ENCODE measurements at places on chromosomes 7 and 10.

DNA sequence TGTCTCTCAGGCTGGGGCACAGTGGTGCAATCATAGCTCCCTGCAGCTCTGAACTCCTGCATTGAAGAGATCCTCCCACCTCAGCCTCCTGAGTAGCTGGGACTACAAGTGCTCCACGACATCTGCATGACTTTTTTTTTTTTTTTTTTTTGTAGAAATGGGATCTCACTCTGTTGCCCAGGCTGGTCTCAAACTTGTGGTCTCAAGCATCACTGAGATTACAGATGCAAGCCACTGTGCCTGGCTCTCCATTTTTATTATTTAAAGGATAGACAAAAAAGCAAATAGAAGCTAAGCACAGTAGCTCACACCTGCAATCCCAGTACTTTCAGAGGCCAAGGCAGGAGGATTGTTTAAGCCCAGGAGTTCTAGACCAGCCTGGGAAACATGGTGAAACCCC, 13.0 kb upstream of the KCTD7 start:
- no peak for DNase-seq

- no peak for DNase-seq
These were observed 22.1 kb upstream of the PPP1R17 start for GRCh38 chr7:31664890-31665289.

- no peak for DNase-seq
These were observed 21.8 kb downstream of the NKX6-2 start for GRCh38 chr10:132764108-132764507.

DNA sequence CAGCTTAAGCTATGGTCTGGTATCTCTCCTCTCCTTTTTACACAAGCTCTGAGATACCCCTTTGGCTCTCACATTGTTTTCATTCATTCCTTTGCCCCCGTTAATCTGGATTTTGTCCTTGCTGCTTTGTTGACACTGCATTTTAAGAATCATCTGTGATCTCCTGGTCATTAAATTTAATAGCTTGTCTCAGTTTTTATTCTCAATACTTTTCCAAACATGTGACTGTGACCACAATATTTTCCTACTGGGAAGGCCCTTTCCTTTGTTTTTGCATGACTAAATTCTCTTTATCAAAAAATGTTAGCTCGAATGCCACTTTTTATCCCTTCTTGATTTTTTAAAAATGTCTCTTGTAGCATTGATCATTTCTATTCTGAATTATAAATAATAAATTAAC, 171.2 kb downstream of the SUGCT start:
- no peak for DNase-seq

DNA sequence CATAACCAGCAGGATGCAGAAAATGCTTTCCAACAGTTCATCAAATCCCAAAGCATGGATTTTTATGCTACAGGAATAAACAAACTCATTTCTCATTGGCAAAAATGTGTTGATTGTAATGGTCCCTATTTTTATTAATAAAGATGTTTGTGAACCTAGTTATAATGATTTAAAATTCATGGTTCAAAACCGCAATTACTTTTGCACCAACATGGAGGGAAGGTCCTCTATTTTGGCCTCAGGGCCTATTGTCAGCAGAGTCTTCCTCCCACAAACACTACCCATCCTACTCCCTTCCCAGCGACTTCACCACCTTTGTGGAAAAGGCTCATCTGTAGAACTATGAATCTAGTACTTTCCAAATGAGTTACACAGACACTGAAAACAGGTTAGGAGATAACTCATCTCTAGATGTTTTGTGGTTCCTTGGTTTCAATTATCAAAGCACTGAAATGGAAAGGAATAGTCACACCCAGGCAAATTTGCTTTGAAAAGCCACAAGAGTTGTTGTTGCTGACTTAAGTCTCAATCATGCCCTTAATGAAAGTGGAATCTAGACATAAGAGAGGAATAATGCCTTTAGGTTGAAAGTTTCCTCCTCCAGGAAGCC, 59.4 kb upstream of the FRMD4A start:
- no peak for DNase-seq

DNA sequence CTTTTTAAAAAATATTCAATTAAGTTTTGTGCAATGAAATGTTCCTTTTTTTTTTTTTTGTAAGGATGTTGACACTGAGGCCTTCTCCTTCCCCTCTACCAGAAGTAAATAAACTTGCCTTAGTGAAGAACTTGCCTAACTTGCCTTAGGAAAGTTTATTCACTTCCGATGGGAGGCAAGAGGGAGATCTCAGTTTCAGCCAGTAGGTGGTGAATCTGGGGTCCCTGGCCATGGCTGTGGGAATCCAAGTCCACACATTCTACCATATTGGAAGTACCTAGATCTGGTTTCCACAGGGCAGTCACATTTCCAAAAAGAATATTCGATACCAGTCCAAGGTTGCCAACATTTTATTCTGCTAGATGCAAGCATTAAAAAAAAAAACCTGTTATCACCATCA, 270.9 kb downstream of the CCSER2 start:
- no peak for DNase-seq

- DNase-seq, result peak; percentile 81
These were observed 19.1 kb downstream of the MXI1 start for GRCh38 chr10:110226543-110226925.

Data from brain pericyte (primary cell).